Body of pancreas (tissue), 4 donors: ENCODE measurements at places on chromosomes 12 and 14. TPM values are rescaled to one million over a fixed set of nuclear protein-coding genes. Genes with fewer than 3 reads are reported as not detected.

- DNase-seq = no peak
Observed at GRCh38 chr12:57234571-57235016, 5.1 kb downstream of the SHMT2 start.

GRCh38 chr12:127393465-127393864, 873.5 kb upstream of the TMEM132C start:
- no peak for DNase-seq

CLEC4D gene
- total RNA-seq = not detected

OTUB2 gene
- 1.8 TPM for total RNA-seq
